ENCODE measurements at places on chromosomes 1 and 21.

- DNase-seq, result no peak
Observed at GRCh38 chr1:3333903-3334302, 120.6 kb upstream of the ARHGEF16 start.

DNA sequence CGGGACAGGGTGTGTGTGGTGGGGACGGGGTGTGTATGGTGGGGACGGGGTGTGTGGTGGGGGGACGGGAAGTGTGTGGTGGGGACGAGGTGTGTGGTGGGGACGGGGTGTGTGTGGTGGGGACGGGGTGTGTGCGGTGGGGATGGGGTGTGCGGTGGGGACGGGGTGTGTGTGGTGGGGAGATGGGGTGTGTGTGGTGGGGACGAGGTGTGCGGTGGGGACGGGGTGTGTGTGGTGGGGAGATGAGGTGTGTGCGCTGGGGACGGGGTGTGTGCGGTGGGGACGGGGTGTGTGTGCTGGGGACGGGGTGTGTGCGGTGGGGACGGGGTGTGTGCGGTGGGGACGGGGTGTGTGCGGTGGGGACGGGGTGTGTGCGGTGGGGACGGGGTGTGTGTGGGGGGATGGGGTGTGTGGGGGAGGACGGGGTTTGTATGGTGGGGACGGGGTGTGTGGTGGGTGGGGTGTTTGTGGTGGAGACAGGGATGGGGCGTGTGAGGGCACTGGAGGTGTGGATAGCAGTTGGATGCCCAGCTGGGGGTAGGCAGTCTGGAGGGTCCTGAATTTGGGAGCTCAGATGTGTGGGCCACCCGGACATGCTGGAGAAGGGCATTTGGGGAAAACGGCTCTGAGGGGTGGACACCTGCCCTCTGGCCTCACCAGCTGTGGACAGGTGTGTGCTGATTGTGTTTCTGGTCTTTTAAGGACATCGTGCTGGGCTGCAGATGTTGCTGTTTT lies 16.9 kb downstream of the IBA57 start:
- no peak for DNase-seq

DNA sequence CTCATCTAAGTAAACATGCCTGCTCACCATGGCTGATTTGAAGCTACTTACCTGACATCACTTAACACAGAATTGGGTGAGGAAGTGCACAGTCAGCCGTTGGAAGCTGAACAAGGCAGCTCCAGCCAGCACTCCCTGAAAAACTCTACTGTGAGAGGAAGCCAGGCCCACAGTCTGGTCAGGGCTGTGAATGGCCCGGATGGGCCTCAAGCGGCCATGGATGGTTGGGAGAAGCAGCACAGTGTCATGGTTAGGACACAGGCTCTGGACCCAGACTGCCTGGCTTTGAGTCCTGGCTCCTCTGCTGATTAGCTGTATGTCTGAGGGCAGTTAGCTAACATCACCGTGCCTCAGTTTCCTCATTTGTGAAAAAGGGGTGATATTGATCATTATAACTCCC lies 267.8 kb downstream of the GRIK3 start:
- no peak for DNase-seq

GRCh38 chr1:224211206-224211962 lies 28.3 kb downstream of the DEGS1 start:
- DNase-seq, result no peak

DNA sequence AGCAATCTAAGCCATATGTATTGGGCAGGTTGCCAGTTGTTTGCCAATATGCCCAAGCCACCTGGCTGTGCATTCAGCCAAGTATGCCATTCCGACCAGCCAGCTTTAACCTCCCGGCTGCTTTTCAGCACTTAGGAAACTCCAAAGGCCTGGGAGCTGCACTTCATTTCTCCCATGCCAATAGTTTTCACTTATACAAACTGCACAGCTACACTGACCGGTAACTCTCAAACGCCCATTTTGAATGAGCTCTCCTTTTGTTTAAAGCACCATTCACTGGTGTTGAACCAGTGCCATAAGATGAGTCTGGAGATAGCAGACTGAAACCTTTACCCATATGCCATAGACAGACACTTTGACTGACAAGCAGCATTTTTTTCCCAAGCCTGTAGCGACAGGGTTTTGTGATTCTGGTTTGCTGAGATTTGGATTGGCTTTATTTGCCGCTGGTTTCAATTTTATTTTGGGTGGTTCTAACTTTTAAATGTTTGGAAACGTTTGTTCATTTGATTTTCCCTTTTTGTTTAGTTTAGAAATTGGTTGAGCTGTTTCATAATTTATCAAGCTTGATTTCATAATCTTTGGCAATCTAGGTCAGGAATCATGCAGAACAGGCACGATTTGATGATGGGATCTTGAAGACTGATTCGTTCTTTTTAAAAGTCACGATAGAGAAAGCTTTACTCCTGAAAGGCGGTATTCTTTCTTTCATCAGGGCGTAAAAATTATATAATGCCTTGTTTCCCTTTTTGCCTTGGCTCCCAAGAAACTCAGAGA lies 144.6 kb downstream of the NFIA start:
- no peak for DNase-seq

DNA sequence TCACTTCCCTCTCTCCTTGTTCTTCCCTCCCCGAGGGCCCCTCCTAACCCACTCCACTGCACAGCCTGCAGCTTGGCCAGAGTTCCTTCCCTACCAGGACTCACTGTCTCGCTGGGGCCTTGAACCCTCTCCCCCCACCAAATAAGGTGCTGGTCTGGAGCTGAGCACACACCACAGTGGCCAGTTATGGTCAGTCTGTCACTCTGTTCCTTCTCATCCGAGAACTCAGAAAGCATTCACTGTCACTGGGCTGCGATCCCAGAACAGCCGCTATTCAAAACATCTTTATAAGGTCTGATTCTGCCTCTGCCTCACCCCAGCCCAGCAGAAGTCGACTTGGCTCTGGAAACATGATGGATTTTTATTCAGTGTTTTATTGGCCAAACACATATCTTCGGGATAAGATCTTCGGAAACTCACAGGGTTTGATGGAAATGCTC lies 19.8 kb upstream of the LBR start:
- DNase-seq, result no peak
